ENCODE measurements at places on chromosomes 2 and 18.
A peak's percentile ranks its signal among the peaks of the same experiment; 100 is the strongest.

GRCh38 chr2:106257135-106257534 lies 63.0 kb upstream of the UXS1 start:
- no peak for DNase-seq

- no peak for DNase-seq
These were observed 233.3 kb downstream of the ATAD2B start for GRCh38 chr2:23693606-23693951.

DNA sequence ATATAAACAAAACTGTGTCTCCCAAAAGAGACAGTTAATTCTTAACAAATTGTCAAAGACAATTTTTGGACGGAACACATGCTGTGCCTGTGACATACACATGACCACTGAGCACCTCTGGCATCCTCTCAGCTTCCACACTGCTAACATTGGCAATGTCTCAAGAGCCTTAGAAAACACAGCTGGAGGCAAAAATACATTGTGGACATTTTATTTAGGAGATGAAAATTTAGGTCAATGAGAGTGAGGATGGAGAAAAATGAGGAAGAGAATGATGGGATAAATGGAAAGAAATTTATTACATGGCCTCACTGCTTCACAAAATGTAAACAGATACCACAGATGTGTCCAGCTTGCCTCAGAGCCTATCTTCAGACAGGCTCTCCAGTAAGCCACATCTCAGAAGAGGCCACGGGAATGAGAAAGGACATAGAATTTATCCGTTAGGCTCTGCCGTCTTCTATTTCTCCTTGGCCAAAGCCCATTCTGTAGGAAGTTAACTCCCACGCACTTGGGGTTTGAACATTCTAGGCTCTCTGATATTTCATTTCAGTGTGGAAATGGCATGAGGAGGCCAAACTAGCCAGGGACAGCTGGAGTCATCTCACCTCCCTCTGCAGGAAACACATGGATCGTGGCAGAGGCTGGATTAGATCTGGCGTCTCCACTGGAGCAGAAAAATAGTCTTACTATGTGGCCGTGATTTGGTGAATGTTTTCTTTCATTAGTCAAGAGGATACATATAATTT lies 519.4 kb upstream of the DSEL start:
- DNase-seq, result no peak

- DNase-seq, result no peak
These were observed 318.5 kb downstream of the RAD51AP2 start for GRCh38 chr2:17199741-17200140.

DNA sequence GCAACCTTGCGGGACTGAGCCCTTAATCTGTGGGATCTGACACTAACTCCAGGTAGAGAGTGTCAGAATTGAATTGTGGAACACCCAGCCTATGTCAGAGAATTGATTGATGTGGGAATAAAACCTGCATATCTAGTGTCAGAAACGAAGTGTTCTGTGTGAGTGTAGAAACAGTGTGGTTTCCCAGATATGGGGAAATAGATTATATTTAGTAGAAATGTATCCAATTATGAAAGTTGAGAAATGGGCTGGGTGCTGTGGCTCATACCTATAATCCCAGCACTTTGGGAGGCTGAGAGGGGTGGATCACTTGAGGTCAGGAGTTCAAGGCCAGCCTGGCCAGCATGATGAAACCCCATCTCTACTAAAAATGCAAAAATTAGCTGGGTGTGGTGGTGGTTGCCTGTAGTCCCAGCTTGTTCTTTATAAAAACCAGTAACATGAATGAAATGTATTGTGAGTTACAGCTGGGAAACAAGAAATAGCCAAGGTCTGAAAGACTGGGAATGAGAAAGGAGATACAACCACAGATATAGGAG lies 4.3 kb upstream of the TP53I3 start:
- DNase-seq, result no peak

- no peak for DNase-seq
These were observed 313.6 kb upstream of the CDH20 start for GRCh38 chr18:61019338-61020301.

DNA sequence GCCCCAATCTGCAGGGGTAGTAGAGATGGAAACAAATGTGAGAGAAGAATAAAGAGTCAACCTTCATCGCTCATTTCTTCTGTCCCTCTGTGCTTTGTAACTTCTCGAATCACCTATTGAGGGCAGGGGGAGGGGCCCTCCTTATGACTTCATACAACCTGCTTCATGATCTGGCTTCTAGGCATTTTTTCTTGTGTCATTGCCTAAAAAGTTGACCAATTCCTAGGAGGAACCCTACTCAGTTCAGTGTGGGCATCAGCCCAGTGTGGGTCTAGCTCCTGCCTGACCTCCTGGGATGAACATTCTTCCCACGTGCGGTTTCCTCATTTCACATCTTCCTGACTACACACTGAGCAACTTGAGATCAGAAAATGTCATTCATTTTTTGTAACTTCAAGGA lies 46.3 kb upstream of the CREB1 start:
- DNase-seq, result no peak

- no peak for DNase-seq
These were observed 36.1 kb downstream of the TMEM163 start for GRCh38 chr2:134682726-134683125.

GRCh38 chr2:210663631-210664089 lies 107.3 kb downstream of the CPS1 start:
- DNase-seq, result no peak

- no peak for DNase-seq
These were observed 41.8 kb upstream of the COPS8 start for GRCh38 chr2:237043866-237044265.

- no peak for DNase-seq
These were observed 158.4 kb downstream of the BCL2 start for GRCh38 chr18:63161032-63161760.

- DNase-seq, result no peak
These were observed 123.3 kb downstream of the RNF144A start for GRCh38 chr2:7040547-7040946.

DNA sequence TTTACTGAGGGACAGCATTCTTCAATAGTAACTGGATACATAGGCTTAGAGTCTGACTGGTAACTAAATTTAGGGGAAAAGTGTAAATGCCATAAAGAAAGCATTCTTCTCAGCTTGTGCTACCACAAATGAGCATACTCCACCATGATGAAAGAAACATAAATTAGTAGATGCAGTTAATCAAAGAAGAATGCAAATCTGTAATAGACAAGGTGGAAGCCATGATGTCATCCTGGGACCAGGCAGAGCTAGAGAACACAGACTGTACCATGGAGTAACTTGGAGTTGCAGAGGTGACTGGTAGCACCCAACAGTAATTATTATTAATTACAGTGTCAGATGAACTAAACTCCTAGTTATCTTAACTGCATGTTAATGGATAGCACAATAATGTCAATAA lies 51.7 kb downstream of the RBKS start:
- DNase-seq, result no peak

- DNase-seq, result no peak
These were observed 163.3 kb downstream of the LRRC30 start for GRCh38 chr18:7394050-7394659.

DNA sequence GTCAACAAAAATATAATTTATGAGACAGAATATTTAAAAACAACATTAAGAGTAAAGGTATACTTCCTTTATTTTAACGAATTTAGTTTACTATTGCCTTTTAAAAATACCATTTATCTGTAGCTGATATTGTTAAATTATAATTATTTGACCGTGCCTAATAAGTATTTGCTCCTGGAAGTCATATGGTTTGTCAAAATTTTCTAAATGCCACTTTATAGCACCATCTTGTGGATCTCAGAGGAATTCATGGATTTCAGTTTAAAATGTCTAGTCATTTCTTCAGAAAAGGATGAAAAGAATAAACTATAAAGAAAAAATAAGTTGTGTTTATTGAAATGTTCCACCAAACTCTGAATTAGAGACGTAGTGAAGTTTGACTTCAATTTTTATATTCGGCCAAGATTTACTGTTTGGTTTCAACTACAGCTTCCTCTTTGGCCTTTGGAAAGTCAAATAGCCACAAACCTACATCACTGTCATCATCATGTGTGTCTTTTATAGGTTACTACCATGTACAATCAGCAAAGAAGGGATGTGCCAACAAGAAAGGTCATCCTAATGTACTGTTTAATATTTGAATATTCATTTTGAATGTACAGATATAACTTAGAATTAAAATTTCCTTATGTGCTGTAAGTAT lies 10.3 kb upstream of the FTCDNL1 start:
- DNase-seq, result peak; percentile 49

GRCh38 chr2:15553519-15553918 lies 7.6 kb downstream of the NBAS start:
- DNase-seq, result no peak

GRCh38 chr2:44926957-44927356 lies 14.5 kb upstream of the SIX3 start:
- DNase-seq, result no peak

- DNase-seq, result no peak
These were observed 332.6 kb upstream of the SALL3 start for GRCh38 chr18:78647018-78647417.

GRCh38 chr2:192313773-192314172 lies 119.0 kb upstream of the TMEFF2 start:
- DNase-seq, result no peak

GRCh38 chr2:102678442-102678841 lies 59.1 kb downstream of the SLC9A2 start:
- DNase-seq, result no peak

DNA sequence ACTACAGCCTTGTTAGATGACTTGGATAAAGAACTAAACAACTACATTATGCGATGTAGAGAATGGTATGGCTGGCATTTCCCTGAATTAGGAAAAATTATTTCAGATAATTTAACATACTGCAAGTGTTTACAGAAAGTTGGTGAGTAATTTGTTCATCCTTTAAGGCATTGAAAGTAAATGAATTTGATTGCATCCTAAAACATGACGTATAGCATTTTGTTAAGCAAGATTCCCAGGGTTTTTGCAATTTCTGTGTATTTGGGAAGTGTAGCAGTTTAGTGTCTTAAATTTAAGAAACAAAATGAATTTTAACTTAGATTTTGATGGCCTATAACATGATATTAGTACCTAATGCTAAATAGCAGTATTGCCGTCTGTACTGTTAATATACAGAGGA lies 24.8 kb downstream of the NOP58 start:
- no peak for DNase-seq

- no peak for DNase-seq
These were observed 61.4 kb downstream of the SMAD7 start for GRCh38 chr18:48889115-48889941.

DNA sequence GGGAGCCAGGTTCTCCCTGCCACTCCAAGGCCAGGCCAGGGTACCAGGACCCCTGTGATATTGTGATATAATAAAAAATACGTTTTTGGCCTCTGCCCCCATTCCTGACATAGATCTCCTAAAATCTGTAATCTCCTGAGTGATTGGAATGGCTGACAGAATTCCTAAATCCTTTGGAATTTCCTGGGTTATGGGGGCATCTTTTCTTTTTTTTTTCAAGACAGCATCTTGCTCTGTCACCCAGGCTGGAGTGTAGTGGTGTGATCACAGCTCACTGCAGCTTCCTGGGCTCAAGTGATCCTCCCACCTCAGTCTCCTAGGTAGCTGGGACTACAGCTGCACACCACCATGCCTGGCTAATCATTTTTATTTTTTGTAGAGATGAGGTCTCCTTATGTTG lies 26.2 kb upstream of the TUBB6 start:
- DNase-seq, result no peak

GRCh38 chr2:217404236-217404760 lies 544.4 kb upstream of the TNP1 start:
- DNase-seq, result no peak

DNA sequence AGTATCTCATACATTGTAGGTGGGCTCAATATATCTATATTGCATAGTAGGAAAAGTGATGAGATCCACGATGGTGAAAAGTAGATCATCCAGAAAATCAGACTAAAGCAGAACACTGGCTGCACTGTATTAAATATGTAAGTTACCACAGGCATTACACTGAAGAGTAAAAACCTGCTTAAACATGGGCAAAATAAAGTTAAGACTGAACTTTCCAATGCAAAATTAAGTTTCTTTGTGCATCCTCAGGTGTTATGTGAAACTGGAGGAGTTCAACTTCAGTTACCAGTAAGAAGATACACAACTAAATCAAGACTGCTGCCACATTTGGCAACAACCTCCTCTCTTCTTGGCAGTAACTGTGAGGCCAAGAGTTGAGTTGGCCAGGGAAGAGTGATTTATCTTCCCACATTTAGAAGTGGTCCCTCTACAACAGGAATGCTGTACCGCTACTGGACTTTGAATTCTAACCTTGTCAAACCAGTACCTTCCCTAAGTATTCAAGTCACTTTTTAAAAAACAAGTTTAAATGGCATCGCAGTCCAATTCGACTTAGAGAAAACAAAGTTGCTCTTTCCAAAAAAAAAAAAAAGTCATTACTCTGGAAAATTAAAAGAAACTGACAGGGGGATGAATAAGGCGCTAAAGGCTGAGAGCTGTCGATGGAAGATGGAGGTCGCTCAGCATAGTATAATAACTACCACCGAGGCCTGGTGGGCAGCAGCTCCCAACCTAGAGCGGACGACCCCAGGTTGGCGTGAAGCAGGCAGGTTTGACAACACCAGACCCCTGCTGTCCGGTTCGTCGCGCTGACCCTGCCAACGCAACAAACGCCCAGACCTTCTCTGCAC lies 1.1 kb downstream of the MAP4K3 start:
- no peak for DNase-seq

DNA sequence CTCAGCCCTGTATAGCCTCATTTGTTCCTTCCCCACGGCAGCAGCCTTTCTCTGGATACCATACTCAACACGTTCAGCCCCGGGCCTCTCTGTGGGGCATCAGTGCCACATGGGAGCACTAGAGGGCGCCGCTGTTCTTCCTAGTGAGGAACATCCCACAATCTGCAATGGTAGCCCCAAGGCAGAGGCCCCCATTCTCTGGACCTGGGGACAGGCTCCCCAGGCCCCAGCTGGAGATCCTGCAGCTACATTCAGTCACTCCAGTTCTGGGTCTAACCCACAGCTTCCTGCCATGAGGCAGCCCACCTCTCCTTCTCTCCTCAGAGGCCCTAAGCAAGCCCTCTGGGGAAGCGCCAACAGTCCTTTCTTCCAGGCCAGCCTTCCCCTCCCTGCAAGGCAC lies 14.2 kb upstream of the SFXN5 start:
- DNase-seq, result no peak

DNA sequence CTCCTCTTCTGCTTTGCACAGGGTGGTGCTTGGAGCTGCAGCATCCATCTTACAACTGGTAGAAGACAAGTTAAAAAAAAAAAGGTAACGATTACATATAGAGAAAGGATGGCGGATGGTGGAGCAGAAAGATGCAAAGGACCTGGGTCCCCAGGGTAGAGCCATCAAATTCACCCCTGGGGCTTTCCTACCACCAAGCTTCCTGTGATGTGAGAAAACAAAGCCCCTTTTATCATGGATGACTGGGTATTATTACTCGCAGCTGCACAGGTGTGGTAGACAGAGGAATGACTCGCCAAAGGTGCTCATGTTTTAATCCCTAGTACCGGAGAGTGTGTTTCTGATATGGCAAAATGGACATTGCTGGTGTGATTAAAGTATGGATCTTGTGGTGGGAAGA lies 1.3 kb upstream of the ACOXL start:
- no peak for DNase-seq

DNA sequence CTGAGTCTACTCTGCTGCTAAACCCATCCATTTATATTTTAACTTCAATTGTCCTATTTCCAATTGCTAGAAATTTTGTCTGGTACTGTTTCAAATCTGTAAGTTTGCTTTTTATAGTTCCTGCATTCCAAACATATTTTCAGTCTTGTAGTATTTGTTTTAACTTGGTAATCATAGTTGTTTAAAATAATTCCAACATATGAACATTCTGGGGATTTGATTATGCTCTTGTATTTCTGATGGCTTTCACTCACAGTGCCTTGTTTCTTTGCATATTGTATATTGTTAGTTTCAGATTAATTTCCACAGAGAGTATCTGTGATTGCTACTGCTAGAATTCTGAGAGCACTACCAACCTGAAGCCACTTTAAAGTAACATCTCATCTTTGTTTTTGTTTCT lies 202.4 kb downstream of the ETAA1 start:
- DNase-seq, result no peak

All from GF-D8 (cell line).